ENCODE measurements at places on chromosomes 3 and 15.
A peak's percentile ranks its signal among the peaks of the same experiment; 100 is the strongest.

DNA sequence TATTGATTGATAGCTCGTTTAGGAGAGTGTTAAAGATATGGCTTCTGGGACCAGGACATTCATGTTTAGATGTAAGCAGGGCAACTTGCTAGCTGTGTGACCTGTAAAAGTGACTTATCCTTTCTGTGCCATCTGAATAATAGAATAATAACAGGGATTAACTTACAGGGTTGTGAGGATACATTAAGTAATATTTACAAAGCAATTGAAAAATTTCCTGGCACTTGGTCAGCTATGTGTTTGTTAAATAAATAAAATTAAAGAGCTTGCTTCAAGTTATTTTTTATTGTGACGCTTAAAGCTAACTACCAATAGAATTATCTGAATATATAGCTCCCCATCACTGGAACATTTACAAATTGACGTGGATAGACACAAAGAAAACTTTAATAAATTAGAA is 287.9 kb upstream of the CDIN1 start:
- no peak for DNase-seq

DNA sequence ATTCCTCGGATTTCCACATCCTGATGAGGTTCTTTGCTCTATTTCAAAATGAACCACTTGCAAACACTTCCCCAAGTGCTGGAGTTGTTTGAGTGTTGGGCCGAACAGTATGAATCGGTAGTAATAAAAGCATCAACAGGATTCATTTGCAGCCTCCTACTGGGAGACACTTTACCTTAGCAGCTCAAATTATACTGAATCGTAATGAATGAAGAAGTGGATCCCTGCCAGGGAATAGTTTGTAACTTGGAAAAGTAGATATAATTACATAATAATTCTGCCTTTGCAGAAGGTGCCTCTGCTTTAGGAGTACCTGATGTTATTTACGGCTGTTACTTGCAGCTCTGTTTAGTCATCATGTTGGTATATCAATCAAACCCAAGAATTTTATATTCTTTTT is 669.1 kb downstream of the CADM2 start:
- no peak for DNase-seq

GRCh38 chr3:124517306-124517705 is 212.9 kb upstream of the UMPS start:
- no peak for DNase-seq

GRCh38 chr15:64566629-64567427 is 106.5 kb downstream of the ZNF609 start:
- peak; percentile 40 for DNase-seq

- DNase-seq = no peak
Measured at GRCh38 chr15:82106679-82107078, 60.9 kb upstream of the MEX3B start.

DNA sequence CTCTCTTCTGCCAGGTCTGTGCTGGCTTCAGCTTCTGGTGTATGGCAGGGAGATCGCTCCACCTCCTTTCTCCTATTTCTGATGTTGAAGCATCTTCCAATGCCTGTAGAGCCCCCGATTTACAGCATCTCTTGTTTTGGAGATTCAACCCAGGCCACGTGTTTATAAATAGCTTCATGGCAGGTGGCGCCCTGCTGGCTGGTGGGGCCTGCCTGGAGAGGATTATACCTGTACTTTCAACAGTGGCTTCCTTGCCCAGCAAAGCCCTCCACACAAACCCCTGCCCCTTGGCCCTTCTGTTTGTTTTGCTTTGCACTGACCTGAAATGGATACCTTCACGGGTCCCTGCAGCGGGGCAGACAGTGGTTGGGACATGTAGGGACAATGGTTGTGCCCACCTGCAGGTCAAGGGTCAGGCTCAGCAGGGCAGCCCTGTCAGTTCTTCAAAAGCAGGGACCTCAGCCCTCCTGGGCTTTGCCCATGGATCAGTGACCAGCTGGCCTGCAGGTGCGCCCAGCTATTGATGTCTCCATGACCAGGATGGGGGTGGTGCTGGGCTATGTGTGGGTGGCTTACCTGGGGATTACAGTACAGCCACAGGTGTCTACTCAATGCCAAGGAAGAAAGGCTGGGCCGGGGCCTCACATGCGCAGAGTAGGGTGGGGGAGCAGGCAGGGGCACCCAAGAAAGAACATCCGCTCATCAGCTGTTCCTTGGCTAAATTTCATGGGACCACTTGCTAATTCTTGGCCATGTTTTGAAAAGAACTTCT is 112.7 kb upstream of the PRR23C start:
- no peak for DNase-seq

DNA sequence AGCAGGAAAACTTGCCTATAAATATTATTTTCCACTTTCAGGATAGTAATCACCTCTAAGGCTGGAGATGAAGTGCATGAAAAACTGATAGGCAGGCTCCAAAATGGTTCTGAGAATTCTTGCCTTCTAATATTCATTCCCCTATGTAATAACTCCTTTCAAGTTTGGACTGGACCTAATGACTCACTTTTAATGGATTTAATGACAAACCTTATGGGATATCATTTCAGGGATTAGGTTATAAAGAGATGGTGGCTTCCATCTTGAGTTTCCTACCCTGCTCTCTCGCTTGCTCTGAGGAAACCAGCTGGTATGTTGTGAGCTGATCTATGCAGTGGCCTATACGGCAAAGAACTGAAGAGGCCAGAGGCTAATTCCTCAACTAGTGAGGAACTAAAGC is 192.0 kb downstream of the BCHE start:
- no peak for DNase-seq

GRCh38 chr15:38406436-38406835 is 47.5 kb upstream of the FAM98B start:
- peak; percentile 41 for DNase-seq

DNA sequence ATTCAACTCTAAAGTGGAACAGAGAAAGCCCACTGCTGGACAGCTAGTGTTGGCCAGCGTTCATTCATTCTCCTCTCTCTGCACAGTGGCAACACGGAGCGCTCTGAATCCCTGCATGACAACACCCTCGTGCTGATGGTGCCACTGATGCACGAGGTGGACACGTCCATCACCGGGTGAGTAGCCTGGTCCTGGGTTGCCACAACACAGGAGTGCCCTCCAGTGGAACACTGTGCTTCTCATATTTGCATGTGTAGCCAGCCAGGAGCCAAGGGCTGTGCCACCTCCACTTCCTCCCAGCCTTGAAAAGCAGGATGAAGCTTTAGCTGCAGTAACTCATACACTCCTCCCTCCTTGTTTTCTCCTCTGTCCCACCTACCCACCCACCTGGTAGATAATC is 120.0 kb upstream of the CTDSPL start:
- peak; percentile 6 for DNase-seq

- DNase-seq = peak; percentile 72
Measured at GRCh38 chr3:32076566-32076965, 29.9 kb upstream of the GPD1L start.

DNA sequence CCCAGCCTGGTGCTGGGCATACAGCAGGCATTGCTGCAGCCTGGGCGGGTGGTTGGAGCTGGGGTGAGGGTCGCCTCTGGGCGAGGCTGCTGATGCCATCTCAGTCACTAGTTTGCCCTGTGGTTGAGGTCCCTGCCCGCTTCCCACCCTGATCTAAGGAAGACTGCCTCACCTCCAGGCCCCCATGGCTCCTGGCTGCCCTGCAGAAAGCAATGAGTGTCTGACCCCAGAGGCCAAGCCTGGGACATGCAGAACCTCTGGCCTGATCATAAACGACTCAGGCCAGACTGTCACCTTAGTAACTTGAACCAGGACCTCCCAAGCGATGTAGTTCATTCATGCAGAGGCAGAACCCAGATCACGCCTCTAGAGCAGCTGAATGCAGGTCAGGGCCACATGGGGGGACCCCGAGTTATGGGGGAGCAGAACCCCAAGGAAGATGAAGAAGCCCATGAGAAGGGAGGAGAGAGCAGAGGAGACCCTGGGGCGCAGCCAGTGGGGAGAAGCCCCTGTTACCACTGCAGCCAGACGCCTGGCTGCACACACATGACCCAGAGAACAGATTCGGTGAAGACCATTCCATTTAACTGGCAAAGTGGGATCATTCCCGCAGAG is 213.9 kb downstream of the TBC1D2B start:
- no peak for DNase-seq

Measured in iris pigment epithelial cell (primary cell).